ENCODE measurements at places on chromosomes 1 and 21.

DNA sequence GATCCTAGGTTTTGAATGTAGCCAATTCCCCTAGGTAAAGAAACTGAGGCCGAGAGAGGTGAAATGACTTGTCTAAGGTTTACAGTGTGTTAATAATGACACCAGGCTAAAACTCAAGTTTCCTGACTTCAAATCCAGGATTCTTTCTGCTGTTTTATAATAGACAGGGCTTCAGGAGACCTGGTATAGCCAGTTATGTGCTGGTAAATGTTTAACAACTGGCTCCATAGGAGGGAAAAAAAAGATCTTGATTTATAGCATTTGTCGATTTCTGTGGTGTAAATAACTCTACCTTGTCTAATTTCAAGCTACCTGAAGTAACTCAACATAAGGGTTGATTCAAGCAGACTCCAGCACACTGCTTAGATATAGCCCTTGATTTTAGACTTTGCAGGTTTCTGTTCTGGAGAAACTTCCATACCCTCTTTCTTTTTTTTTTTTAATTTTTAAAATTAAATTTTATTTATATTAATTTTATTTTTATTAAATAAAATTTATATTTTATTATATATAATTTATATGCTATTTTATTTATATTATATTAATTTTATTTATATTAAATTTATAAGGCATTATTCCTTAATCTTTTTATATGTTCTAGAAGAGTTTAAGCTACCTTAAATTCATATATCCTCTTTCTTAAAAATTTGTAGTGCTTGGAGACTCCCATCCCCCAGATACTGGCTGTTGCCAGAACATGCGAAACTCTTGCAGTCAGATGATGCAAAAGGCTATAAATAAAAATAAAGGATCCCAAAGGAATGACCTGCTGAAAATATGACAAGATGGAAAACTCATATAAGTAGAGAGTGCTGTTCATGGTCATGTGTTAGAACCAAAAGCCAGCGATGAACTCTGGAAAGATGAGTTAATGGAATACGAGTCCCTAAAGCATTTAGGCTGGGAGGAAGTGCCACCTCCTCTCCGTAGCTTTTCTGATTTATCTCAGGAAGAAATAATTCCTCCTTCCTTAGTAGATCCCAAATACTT is 35.4 kb upstream of the SRSF10 start:
- no peak for DNase-seq

DNA sequence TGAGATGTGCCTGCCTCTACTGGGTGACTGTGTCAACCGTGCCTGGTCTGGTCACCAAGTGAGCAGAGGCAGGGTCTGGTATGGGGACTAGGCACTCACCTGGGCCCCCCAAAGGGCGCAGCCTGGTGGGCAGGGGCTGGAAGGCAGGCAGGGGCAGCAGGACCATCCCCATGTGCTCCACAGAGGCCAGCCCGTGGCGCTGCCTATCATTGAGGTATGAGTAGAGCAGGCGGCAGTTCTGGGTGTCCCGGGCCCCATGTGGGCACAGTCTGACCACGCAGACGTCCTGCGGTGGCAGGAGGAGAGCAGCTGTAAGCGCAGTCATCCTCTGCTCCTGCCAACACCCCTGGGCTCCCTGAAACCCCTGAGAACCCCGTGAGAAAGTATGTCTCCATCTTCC is 23.7 kb downstream of the SPOCD1 start:
- no peak for DNase-seq

DNA sequence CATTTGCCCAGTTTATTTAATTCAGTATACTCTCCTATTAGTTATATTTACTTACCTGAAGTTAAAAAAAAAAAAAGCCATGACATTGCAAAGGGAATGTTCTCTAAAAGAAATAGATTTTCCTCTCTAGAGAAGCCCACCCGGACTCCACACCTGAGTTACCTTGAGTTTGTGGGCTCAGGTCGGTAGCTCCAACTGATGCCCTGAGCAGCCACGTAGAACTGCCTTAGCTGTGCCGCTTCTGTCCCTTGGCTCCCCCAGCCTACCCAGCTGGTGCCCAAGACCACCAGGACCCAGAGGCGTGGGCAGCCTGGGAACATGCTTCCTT is 250 bp downstream of the F5 start:
- no peak for DNase-seq

- no peak for DNase-seq
Observed at GRCh38 chr21:25567472-25567871, 39.8 kb downstream of the MRPL39 start.

DNA sequence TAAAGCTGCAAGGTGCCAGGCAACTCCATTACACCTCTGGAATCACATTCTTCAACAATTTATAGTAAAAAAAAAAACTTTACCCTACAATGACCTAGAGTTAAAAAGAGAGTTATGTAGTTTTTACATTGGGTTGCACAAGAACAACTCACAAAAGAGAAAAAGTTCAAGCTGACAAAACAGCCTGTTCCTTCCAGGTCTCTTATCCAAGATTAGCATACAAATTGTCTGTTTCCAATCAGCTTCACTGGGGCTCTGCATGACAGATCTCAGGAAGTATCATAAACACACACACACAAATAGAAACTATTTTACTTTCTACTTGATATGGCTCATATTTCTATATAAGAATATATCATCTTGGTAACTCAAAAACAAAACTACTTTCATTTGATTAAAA is 154.6 kb downstream of the PCNX2 start:
- no peak for DNase-seq

GRCh38 chr1:226678251-226678650 is 60.8 kb downstream of the ITPKB start:
- DNase-seq, result no peak

DNA sequence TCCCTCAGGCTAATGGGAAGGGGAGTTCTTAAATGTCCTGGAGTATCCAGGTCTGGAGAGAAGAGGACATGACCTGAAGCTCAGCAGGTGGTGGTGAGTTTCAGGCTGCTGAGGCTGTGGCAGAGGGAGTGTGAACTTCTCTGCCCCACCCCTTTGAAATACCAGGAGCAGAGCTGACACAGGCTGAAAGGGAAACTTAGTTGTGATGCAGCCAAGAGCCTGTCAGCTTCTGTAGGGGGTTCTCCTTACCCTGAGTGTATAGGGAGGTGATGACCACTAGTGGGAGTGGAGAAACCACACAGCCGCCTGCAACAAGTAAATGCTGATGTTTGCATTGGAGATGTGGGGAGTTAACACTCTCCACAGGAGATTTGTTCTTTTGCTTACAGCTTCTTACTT is 152.3 kb downstream of the FCRL5 start:
- DNase-seq, result no peak

Measured in stimulated activated CD8-positive, alpha-beta memory T cell treated with anti-CD3 and anti-CD28 coated beads, Interleukin-7, amount 100 ng/mL, for 1 hour (primary cell).